ENCODE measurements at places on chromosomes 5 and 9.

GRCh38 chr5:1004461-1005248 is 3.9 kb upstream of the NKD2 start:
- DNase-seq, result peak; percentile 55

GRCh38 chr5:14457476-14457875 is 124.1 kb upstream of the OTULINL start:
- DNase-seq, result no peak

DNA sequence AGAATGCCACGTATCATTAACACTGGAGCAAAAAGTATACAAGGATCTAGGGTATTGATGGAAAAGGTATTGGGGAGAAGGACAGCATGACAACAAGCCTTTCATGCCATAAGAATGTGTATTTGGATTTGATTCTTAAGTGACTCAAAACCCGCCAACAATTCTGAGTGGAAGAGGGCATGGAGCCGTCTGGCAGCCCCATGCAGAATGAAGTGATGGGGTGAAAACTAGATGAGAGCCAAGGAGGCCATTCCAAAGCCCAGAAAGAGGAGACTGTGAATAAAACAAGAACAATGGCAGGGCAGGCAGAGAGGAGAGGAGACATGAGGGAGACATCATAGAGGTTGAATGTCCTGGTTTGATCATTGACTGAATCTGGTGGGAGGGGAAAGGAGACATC is 272.3 kb upstream of the WWC1 start:
- DNase-seq, result no peak

GRCh38 chr9:101966691-101967090 is 228.2 kb upstream of the GRIN3A start:
- DNase-seq, result no peak

DNA sequence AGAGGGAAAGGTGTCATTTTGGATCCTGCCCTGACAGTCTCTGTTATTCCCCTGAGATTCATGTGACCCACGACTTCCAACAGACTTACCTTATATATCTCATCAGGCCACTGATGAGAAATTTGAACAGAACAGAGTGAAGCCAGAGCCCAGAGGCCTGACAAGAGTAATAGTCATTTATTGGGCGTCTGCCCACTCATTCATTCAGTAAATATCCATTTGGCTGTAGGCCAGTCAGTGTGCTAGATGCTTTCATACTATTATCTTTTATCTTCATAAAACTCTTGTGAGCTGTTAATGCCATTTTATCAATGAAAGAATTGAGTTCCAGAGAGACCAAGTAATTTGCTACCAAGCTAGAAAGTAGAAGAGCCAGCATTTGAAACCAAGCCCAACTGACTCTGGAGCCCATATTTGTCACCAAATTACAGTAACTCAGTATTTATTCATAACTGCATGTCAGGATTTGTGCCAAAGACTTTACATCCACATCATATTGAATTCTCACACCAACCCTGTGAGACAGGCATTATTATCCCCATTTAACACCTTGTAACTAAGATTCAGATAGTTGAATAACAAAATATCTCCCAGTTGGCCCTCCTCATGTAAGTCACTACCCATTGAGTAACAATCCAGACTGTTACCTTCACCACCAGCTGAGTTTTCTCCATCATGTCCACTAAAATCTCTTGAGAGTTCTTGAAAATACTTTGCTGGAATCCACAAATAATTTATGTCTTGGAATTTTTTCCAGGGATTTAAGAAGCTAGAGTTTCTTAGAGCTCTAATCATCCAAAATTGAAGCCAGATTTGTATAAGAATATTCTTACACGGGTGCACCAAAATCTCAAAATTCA is 2.5 kb downstream of the PTPDC1 start:
- peak; percentile 91 for DNase-seq

GRCh38 chr9:76269789-76270188 is 124.4 kb downstream of the RFK start:
- DNase-seq, result no peak

GRCh38 chr9:108543251-108543778 is 312.5 kb downstream of the ACTL7B start:
- DNase-seq, result peak; percentile 92

- DNase-seq, result peak; percentile 46
Measured at GRCh38 chr5:68460147-68460798, 244.7 kb downstream of the PIK3R1 start.

DNA sequence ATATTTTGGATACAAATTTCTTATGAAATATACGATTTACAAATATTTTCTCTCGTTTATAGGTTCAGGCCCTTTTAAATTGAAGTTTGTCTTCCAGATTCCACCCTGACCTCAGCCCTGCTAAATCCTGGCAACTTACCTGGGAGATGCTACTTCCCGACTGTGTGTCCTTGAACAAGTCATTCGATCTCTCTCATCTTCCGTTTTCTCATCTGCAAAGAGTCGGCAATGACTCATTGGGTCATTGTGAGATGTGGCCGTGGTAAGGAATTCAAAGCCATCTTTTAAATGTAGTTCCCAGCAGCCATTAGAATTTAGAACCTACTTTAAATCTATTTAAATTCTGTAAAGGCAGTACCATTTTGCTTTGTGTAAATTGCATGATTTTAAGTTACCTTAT is 72.5 kb downstream of the LHX2 start:
- DNase-seq, result peak; percentile 42

GRCh38 chr5:1005904-1006655 is 2.5 kb upstream of the NKD2 start:
- no peak for DNase-seq

GRCh38 chr5:139967353-139967752 is 75.7 kb downstream of the NRG2 start:
- DNase-seq, result no peak

DNA sequence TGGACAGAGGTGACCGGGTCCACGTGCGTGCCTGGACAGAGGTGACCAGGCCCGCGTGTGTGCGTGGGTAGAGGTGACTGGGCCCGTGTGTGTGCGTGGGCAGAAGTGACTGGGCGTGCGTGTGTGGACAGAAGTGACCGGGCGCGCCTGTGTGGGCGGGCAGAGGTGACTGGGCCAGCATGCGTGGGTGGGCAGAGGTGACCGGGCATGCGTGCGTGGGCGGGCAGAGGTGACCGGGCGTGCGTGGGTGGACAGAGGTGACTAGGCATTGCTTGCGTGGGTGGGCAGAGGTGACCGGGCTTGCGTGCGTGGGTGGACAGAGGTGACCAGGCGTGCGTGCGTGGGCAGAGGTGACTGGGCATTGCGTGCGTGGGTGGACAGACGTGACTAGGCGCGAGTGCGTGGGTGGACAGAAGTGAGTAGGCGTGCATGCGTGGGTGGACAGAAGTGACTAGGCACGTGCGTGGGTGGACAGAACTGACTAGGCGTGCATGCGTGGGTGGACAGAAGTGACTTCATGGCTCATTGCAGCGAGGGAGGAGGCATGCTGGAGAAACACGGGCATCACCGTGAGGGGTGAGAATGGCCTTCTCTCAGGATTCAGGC is 254.1 kb upstream of the IRX4 start:
- DNase-seq, result no peak

- DNase-seq, result peak; percentile 69
Measured at GRCh38 chr5:134004626-134005416, at the start of gene VDAC1. VDAC1 (minus strand) TSS chr5:134004975; CDS start chr5:133993012, 11,963 bp downstream.
